ENCODE measurements at places on chromosomes 13 and 19.

DNA sequence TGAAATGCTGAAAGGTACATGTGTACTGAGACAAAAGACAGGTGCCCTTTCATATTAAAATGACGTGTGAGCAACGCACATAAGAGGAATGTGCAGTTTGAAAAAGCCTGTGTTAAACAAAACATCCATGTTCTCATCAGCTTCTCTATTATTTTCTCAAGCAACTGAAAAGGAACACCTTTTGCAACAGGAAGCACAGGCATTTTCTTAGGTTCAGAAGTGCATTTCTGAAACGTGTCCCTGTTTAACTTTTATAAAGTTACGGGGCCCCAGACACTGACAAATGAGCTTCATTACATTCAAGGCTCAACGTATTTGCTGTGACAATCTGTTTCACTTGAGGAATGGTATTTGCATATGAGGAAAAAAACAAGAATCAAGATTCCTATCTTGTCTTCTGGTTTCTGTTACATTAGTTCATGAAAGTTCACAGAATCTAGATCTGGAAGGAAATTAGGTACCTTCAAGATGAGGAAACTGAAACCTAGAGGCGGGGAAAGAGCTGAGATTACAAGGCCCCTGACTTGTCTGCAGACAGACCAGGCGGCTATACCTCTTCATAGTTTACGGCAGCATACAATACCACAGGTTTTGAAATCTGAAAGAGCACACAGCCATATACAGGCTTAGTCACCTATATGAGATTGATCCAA is 431.7 kb downstream of the KLF12 start:
- DNase-seq: no peak

GRCh38 chr19:49710372-49710951 is 19.5 kb downstream of the CPT1C start:
- DNase-seq: no peak

DNA sequence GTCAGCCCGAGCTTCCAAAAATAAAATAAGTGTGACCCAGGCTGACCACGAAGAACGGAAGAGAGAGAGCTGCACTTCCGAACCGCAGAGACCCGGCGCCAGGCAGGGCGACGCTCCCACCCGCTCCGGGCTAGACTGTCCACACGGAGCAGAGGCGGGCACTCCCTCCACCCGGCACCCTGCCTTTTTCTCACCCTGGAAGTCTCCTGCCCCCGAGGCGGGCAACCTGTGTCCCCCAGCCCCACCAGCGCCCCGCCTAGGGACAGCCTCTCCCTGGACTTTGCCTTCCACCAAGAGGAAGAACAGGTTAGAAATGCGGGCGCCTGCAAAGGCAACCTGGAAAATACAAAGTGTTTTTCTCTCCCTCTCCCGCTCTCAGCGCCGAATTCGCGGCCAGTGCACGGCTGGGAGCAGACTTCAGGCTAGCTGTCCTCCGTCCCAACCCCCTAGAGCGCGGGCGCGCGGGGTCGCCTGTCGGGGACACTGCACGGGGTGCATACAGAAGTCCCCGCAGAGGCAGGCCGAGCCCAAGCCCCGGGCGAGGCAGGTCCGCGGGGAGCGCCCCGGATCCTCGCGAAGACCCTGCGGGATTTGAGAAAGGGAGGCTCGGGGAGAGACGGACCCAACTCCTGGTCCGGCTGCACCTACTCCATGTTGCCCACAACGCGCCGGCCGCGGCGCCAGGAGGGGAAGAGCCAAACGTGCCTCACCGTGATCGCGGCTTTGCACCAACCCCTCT is 845 bp downstream of the SPRY2 start:
- DNase-seq: peak; percentile 90

DNA sequence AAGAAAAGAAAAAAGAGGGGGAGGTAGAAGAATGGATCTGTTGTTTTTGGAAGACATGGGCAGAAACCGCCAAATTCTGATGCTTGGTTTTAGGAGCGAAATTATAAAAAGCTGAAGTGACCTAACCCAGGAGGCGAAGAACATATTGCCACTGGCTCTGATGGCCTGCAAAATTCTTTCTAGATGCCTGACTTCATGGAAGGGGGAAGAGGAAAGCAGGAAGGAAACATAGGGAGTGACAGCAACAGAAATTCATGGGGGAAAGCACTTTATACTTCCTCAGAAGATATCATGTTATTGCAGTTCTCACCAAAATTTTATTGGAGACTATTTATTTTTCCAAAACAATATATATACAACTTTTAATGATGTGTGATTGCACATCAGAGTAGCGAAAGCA is 213.5 kb downstream of the DLEU7 start:
- no peak for DNase-seq

DNA sequence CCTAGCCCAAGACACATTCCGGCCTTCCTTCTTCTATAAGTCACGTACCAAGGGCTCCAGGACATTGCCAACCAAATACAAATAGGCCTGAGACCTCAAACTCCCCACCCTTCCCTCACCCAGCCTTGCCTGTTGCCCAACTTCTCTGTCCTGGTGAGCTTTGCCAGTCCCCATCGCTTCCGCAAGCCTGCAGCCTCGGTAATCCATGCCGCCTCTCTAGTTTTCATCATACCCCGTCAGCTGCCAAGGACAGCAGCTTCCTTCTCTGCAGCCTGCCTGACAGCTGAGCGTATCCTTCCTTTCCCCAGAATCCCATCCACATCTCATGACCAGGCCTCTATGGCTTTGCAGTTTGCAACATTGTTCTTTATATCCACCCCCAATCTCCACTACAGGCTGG is 36.6 kb upstream of the POMP start:
- DNase-seq: peak; percentile 78

DNA sequence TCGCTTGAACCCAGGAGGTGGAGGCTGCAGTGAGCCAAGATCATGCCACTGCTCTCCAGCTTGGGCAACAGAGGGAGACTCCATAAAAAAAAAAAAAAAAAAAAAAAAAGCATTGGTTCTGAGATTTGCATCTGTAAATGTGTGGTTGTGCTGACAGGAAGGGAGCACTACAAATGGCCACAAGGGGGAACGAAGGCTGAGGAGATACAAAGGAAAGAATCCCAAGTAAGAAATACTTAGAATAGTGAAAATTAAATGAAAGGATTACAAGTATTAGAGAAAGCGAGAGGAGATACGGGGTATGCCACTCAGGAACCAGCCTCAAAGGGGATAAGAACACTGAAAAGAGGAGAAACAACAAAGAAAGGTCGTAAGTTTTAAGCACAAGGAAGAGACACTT is 284.9 kb downstream of the KLF12 start:
- no peak for DNase-seq

DNA sequence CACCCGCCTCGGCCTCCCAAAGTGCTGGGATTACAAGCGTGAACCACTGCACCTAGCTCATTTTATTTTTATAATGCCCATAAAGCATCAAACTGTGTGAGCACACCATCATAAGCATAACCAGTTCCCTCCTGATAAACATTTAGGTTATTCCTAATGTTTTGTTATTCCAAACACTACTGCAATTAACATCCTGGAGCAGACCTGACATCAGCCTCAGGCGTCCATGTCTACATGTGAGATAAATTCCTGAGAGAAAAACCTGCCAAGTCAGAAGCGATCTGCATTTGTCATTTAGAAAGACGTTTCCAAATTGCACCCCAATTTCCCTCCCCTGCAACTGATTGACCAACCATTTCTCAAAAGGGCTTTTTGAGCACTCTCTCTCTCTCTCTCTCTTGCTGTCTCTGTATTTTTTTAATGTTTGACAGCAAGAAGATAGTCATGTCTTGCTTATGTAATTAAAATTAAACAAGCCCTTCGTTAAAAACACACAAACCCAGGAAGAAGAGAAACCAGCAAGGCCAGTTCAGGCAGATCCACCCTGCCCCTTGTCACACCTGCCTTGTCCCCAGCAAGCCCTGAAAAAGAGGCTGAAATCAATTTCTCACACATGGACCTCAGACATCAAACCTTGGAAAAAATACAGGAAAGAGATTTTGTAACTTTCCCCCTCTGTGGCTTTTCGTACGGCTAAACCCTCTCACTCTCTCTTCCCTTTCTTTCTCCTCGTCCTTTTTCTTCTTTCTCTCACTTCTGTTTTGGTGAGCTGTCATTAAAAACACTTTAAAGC is 9.9 kb downstream of the LYPD3 start:
- no peak for DNase-seq

- DNase-seq: no peak
Measured at GRCh38 chr19:39306075-39306474, 9.9 kb downstream of the IFNL1 start.

DNA sequence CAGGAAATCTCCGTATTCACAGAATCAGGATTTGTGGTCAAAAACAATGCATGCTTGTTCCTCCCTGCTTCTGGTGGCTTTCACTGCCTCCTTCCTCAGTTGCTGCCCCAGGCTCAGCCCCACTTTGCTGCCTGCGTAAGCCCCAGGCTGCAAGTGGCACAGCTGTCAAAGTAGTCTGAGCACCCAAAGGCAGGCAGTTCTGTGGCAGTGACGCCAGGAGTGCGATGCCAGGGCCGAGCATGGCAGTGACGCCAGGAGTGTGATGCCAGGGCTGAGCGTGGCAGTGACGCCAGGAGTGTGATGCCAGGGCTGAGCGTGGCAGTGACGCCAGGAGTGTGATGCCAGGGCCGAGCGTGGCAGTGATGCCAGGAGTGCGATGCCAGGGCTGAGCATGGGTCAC is 77.3 kb upstream of the GPR183 start:
- DNase-seq: no peak
